Psoas muscle (tissue), 8 donors: ENCODE measurements at places on chromosomes 1 and 21. TPM values are rescaled to one million over a fixed set of nuclear protein-coding genes. Genes with fewer than 3 reads are reported as not detected.

Gene CTTNBP2NL
- total RNA-seq, result 5.2 TPM

Gene SNRNP40
- total RNA-seq, result 17.6 TPM

Gene F13B
- total RNA-seq, result not detected

Gene PTPRC
- total RNA-seq, result 3.9 TPM

Gene CLIC6
- total RNA-seq, result 35.5 TPM

Gene REN
- total RNA-seq, result not detected

Gene TMPRSS15
- not detected for total RNA-seq

Gene SYNC
- 52.6 TPM for total RNA-seq

Gene OR2T27
- total RNA-seq, result not detected

Gene SYT11
- 5.0 TPM for total RNA-seq

Gene SPATA46
- not detected for total RNA-seq

Gene DIRAS3
- 0.39 TPM for total RNA-seq

Gene ETS2
- total RNA-seq, result 37.0 TPM

Gene DLGAP3
- total RNA-seq, result 0.08 TPM

Gene PLPPR5
- total RNA-seq, result not detected

Gene CFHR2
- total RNA-seq, result not detected

Gene LRRC71
- total RNA-seq, result not detected

Gene OR10Z1
- not detected for total RNA-seq

Gene MRAP
- not detected for total RNA-seq

Gene RGSL1
- total RNA-seq, result not detected

Gene PLA2G2F
- not detected for total RNA-seq

Gene UTS2
- total RNA-seq, result not detected

Gene MMEL1
- total RNA-seq, result 0.89 TPM

Gene RGS4
- 0.20 TPM for total RNA-seq

Gene S100A3
- total RNA-seq, result 0.61 TPM

Gene OR11L1
- not detected for total RNA-seq

Gene LRRC53
- total RNA-seq, result not detected

Gene PLEKHN1
- not detected for total RNA-seq

Gene SMAP2
- 6.9 TPM for total RNA-seq

Gene CLCA1
- 0.09 TPM for total RNA-seq
